ENCODE measurements at places on chromosomes 2 and 18.

GRCh38 chr2:16482460-16482859, 183.2 kb downstream of the CYRIA start:
- no peak for DNase-seq

- no peak for DNase-seq
These were observed 22.1 kb downstream of the IKZF2 start for GRCh38 chr2:213129311-213129710.

DNA sequence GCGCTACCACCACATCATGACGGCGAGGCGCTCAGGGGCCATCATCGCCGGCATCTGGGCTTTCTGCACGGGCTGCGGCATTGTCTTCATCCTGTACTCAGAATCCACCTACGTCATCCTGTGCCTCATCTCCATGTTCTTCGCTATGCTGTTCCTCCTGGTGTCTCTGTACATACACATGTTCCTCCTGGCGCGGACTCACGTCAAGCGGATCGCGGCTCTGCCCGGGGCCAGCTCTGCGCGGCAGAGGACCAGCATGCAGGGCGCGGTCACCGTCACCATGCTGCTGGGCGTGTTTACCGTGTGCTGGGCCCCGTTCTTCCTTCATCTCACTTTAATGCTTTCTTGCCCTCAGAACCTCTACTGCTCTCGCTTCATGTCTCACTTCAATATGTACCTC, 2.3 kb downstream of the MC5R start:
- no peak for DNase-seq

GRCh38 chr18:22999212-22999611, 66.1 kb downstream of the RBBP8 start:
- no peak for DNase-seq

DNA sequence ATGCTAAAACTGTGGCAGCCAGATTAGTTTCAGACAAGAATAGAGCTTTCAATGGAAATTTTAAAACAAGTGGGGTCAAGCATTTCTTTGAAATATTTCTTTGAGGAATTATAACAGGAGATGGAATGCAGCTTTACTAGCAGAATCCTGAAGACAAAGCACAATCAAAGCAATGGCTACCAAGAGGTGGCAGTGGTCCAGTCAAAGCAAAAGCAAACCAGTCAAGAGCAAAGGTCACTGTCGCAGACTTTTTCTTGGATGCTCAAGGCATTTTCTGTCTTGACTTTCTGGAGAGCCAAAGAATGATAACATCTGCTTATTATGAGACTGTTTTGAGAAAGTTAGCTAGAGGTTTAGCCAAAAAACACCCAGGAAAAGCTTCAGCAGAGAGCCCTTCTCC, 351.2 kb upstream of the DLGAP1 start:
- DNase-seq: no peak

DNA sequence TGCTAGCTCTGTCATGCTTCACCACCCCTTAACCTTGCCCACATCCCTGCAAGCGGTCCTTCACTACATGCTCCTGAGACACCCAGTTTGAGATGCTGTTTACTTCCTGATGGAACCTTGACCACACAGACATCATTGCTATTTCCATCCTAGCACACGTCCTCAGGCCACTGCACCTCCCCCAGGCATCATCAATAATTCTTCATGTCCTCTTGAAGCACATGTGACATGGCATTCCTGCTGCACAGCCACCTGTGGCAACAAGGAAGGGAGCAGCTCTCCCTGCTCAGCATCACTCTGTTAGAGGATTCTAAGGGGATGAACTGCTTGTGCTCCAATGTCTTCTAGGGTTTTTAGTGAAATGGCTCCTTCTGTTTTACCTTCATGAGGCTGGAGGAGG, 26.1 kb upstream of the ST3GAL5 start:
- no peak for DNase-seq

GRCh38 chr2:118032169-118033013, 18.5 kb upstream of the CCDC93 start:
- DNase-seq: no peak

- no peak for DNase-seq
These were observed 184.9 kb downstream of the KLHL29 start for GRCh38 chr2:23569761-23570365.

DNA sequence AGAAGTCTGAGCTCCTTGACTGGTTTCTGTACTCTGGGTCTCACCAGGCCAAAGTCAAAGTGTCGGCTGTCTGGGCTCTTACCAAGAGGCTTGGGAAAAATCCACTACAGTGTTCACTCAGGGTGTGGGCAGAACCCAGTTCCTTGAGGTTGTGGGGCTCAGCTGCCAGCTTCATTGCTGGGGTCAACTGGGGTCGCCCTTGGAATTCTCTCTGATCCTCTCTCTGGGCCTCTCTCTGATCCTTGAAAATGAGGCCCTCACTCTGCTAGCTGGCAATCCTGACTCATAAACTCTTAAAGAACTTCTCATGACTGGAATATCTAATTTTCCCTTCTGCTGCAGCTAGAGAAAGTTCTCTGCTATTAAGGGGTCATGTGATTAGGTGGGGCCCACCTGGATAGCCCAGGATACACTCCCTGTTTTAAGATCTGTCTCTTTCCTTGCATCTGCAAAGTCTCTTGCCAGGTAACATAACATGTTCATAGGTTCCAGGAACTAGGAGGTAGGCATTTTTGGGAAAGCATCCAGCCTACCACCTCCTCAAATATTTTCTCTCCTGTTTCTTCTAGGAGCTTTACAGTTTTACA, 66.3 kb downstream of the SP110 start:
- DNase-seq: no peak

GRCh38 chr2:46269544-46270273, 27.5 kb upstream of the EPAS1 start:
- DNase-seq: no peak

DNA sequence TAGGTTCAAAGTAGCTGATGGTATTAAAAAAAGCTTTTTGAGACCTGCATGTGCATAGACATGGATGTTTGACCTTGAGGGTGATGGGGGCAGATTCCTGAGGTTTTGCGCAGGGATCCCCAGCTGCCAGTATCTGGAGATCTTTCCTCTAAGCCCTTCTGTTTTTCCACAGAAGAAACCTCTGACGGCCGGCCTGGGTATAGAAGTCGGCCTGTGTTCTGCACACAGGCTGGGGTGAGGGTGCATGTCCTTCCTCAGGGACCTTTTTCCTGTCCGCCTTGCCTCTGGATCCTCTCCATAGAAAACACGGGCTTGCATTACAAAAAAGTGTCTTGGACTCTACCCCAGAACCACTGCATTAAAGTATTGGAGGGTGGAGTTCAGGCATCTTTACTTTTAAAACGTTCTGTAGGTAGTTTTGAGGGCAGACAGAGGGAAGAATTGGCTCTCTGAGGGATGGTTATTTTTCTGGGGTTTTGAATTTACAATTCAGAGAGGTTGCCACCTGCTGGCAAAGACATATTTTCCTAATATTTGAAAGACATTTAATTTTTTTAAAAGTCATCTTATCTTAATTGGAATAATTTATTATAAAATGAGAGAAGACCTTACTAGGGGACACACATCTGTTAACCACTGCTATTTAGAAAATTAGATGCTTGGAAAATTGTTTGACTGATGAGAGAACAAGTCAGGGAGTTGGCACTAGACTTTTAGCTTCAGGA, 350.6 kb downstream of the DCDC2C start:
- no peak for DNase-seq

DNA sequence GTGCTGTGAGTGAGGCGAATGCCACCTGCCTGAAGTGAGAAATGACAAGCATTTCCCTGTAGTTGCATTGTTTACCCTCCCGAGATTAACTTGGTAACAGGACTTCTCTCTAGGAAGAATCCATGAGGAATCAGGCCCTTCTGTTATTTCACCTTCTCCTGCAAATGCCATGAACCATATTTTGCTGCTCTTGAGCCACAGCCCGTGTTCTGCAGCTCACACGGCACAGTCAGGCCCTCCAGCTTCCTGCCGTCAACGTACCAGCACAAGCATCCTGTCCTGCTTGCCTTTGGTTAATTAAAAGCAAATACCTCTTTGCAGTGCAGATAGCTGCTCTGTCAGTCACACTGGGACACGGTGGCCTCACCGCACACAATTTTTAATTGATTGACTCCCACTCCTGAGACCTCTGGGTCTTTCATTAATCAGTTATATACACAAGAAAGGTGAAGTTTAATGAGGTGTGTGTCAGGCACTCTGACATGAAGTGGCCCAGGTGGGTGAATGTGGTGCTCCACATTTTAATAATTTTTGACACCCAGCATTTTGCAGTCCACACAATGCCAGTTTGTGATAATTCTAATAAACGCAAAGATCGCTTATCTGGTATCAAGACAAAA, 95.3 kb upstream of the ASB18 start:
- no peak for DNase-seq

DNA sequence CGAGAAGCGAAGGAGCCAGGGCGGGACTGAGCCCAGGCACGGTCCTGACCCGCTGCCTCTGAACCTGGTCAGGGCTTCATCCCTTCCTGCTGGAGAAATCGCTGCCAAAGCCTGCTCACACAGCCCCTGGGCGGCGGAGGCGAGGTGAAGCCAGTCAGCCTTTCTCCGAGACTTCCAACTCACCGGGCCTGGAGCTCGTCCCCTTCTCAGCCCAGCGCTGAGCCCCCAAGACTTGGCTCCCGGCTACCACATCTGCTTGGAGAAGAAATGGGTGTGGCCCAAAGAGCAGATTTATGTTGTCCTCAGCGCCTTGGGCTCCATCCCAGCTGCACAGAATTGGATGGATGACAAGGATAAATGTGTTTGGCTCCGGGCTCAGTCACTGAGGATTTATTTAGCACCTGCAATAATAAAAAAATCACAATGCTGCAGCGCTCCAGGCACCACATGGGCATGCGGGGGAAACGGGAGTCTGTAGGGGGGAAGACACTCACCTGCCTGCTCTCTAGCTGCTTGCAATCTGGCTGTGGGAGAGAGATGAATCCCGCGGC, 64.9 kb downstream of the ACTR2 start:
- peak; percentile 93 for DNase-seq

DNA sequence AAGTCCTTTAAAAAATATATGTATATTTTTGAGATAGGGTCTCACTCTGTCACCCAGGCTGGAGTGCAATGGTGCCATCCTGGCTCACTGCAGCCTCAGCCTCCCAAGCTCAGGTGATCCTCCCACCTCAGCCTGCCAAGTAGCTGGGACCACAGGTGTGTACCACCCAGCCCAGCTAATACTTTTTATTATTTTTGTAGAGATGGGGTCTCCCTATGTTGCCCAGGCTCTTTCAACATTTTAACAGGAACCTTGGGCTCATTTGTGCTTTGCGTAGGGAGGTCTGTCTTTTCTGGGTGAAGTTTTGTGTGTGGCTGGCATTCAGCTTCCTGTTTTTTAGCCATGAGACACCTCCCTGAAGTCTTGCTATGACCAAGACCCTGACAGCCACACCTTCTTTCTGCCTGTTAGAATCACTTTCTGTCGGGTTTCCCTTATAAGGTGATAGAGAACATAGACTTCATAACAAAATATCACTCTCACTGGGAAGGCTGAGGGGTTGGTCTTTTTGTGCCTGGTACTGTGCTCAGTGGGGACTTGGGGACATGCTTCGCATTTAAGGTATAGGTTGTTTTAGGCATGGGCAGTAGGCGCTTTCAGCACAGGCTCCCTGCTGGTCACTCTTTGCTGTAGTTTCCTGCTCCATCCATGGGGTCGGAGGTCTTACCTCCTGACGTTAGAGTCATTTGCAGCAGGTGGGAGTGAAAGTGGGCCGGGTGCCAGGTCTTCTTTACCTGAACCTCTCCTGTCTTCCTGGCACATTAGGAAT, 3.4 kb downstream of the RAB31 start:
- DNase-seq: no peak

GRCh38 chr18:21739604-21740537, 721 bp upstream of the MIB1 start:
- no peak for DNase-seq

- no peak for DNase-seq
These were observed 84.5 kb downstream of the RAPH1 start for GRCh38 chr2:203450561-203450960.

GRCh38 chr18:63162271-63163014, 157.1 kb downstream of the BCL2 start:
- DNase-seq: no peak

- no peak for DNase-seq
These were observed 115.5 kb downstream of the KCTD1 start for GRCh38 chr18:26432651-26433424.
